ENCODE measurements at places on chromosomes 5 and 9. TPM values are rescaled to one million over a fixed set of nuclear protein-coding genes. Genes with fewer than 3 reads are reported as not detected.

The ANKRD20A1 gene
- 1.1 TPM for total RNA-seq

The FIBCD1 gene
- 2.4 TPM for total RNA-seq

The SLC34A1 gene
- total RNA-seq: not detected

The GPR151 gene
- not detected for total RNA-seq

The TXNDC8 gene
- not detected for total RNA-seq

The TCERG1 gene
- 8.2 TPM for total RNA-seq

The GDA gene
- total RNA-seq: not detected

The SLC6A3 gene
- not detected for total RNA-seq

The SPARC gene
- 1,374 TPM for total RNA-seq

The NR4A3 gene
- total RNA-seq: 0.23 TPM

The IL3 gene
- not detected for total RNA-seq

The C8G gene
- not detected for total RNA-seq

The CCDC112 gene
- 1.6 TPM for total RNA-seq

The PCDHGA11 gene
- 4.7 TPM for total RNA-seq

The CFAP77 gene
- total RNA-seq: not detected

The ANKRD34B gene
- not detected for total RNA-seq

The ZCCHC7 gene
- 19.5 TPM for total RNA-seq

The PCDHB14 gene
- 0.59 TPM for total RNA-seq

The OBP2B gene
- not detected for total RNA-seq

The PCDHGC5 gene
- total RNA-seq: 1.8 TPM

The FAM153A gene
- not detected for total RNA-seq

The CD14 gene
- total RNA-seq: 107 TPM

The EQTN gene
- total RNA-seq: not detected

The ZSWIM6 gene
- 5.3 TPM for total RNA-seq

The PRLR gene
- total RNA-seq: 0.08 TPM
